CD8-positive, alpha-beta T cell (primary cell): ENCODE measurements at places on chromosomes 7 and 10.

DNA sequence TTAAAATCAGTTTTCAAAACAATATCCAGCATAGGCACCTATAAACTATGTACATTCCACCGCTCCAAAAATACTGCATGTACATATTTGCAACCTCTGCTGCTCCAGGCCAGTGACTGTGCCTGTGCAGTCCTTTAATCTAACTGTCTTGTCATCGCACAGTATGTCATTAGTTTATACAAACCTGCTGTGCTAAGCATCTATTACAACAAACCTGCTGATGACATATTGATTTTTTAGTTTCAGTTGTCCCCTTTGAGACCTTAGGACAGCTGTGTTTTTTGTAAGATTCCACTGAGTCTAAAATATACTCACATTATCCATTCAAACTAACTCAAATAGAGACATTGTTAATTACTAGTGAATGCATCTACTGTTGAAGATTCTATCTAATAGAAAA is 33.1 kb downstream of the SEMA3C start:
- no peak for DNase-seq

DNA sequence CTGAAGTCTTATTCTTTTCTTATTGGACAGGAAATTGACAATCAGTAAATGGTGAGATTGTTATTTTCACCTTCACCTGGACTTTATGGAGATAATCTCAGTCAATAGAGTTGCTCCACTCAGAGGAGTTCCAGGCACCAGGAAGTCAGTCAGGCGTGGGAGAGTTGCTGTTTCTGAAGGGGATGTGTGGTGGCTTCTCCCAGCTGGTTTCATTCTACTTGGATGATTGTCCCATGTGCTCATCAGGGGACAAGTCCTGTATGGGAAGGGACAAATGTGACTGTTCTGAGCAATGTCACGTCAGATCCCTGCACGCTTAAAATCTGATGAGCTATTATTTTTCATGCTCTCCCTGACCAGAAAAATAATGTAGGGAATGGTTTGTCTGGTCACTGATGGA is 222.5 kb upstream of the PITRM1 start:
- no peak for DNase-seq

GRCh38 chr10:1037098-1037497 is 11.4 kb upstream of the IDI2 start:
- DNase-seq = no peak

GRCh38 chr10:100705139-100705538 is 40.2 kb upstream of the PAX2 start:
- DNase-seq = no peak

DNA sequence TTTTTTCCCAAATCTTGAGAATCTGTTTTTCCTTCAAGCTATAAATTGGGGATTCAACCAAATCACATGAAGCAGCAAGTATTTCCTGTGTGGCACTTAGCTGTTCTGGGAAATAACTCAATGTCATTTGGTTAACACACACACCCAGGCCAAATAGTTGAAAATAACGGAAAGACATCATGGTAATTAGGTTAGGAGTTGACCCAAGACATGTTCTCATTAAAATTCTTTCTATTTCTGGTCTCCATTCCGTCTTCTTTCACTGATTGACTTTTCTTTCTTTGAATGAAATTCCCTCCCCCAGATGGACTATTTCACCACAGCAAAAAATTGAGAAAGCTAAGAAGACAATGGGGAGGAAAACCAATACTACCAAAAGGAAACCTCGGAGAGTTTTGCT is 30.5 kb downstream of the NRP1 start:
- DNase-seq = no peak

DNA sequence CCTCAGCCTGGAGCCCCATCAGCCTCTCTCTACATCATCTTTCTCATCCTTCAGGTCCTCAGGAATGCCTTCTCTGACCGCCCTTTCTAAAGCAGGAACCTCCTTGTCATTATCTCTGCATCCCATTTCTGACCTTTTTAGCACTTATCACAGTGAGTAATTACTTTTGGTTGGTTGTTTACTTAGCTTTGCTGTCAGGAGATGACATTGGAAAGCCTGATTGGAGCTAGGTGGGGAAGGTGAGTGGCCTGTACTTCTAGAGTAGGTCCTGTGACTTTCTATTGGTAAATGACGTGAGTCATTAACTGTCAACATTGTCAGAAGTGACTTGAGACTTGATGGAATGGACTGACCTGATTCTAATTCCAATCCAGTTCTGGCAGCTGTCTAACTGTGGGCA is 9.3 kb upstream of the SLC25A13 start:
- no peak for DNase-seq
